NCI-H524 (cell line): ENCODE measurements at places on chromosomes 5 and 9.

- no peak for DNase-seq
Observed at GRCh38 chr9:106981396-106982287, 118.7 kb downstream of the ZNF462 start.

- no peak for DNase-seq
Observed at GRCh38 chr5:40221796-40222195, 457.9 kb upstream of the PTGER4 start.

GRCh38 chr5:158874792-158875191 lies 224.9 kb downstream of the EBF1 start:
- DNase-seq: no peak

GRCh38 chr5:22354956-22355355 lies 498.2 kb downstream of the CDH12 start:
- no peak for DNase-seq

DNA sequence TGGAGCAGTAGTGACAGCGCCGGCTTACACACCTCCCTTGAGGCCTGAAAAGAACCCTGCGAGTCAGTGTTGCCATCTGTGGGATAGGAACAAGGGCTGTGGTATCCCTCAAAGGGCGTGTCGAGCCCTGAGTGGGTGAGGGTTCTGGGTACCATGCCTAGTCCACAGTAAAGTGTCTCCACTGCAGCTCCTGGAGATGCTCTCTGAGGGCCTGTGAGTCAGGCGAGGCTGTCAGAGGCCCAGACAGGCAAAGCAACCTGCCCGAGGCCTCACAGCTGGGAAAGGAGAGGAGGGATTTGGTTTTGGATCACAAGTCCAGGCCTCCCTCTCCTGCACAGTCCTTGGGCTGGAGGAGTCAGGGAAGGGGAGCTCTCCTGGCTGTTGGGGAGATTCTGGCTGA lies 6.1 kb downstream of the PRRX2 start:
- DNase-seq: no peak

- no peak for DNase-seq
Observed at GRCh38 chr9:13020146-13021040, 245.6 kb downstream of the LURAP1L start.

DNA sequence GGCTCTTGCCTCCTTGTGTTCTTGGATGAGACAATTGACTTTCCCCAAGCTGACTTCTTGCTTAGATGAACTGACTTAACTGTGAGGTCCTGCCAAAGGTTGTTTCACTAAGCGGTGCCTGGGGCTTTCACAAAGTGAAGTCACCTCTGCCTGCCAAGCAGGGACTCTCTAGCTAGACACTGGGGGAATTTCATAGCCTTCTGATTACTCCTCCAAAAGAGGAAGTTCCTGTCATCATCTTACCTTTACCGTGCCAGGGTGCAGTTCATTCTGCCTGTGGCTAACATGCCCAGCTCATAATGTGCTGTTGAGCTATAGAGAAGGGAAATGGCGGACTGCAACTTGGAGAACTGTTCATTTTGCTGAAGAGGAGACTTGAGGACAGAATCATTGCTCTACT lies 472.0 kb upstream of the WWC1 start:
- DNase-seq: no peak

GRCh38 chr5:160514191-160514590 lies 92.5 kb downstream of the PTTG1 start:
- DNase-seq: no peak

DNA sequence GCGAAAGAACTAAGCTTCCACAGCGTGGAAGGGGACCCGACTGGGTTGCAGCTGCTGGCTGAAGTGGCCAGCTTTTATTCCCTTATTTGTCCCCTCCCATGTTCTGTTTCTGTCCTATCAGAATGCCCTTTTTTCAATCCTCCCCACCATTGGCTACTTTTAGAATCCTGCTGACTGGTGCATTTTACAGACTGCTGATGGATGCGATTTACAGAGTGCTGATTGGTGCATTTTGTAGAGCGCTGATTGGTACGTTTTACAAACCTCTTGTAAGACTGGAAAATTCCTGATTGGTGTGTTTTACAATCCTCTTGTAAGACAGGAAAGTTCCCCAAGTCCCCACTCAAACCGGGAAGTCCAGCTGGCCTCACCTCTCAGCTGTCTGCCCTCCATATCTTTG lies 50.7 kb downstream of the KLF9 start:
- no peak for DNase-seq
